A549 (cell line): ENCODE measurements at places on chromosomes 3 and 15.

GRCh38 chr3:123258811-123259420 lies 57.2 kb downstream of the SEC22A start:
- DNase-seq, result peak; percentile 22

DNA sequence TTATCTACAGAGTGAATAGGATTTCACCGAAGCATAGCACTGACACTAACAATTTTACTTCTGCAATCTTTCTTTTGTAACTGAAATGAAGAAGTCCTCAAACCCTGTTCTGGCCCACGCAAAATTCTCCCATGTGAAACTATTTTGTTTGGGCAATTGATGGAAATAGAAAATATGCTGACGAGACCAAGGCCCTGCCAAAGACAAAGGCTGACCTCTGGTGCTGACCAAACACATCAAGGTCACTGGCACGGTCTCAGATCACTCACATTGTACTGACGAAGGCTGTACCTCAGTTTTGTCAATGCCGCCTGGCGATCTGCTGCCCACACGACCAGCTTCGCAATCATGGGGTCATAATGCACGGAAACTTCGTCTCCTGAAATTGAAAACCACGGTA lies 58.4 kb upstream of the DCUN1D1 start:
- no peak for DNase-seq

DNA sequence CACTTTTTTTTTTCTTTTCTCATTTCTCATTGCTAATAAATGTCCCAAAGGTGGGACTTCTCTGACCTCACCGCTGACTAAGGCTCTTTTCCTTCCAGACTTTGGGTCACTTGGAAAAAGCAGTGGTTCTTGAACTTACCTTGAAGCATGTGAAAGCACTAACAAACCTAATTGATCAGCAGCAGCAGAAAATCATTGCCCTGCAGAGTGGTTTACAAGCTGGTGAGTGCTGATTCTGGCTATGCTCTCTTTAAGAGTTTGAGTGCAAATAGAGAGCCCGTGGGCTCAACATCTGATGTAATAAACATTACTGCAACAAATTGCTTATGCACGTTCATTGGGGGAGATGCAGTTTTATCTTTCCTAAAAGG lies 2.0 kb downstream of the BHLHE40 start:
- DNase-seq, result peak; percentile 63

- no peak for DNase-seq
Observed at GRCh38 chr3:42894698-42895579, 11.0 kb upstream of the ZNF662 start.

DNA sequence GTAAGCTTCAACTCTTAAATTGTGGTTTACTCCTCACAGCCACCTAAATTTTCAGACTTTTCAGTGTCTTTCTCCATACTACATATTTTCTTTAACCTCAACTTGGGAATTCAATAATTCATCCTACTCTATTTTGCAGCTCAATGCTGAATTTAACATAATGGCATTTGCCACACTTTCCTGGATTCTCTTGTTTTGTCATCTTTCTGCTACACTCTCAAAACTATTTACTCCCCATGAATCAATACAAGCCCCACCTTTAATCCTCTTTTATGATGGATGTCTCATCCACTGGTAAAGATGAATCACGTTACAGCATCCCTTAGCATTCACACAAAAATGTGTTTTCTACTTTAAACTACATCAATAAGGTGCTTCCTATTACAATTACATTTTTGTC lies 19.6 kb upstream of the CHMP2B start:
- peak; percentile 72 for DNase-seq

DNA sequence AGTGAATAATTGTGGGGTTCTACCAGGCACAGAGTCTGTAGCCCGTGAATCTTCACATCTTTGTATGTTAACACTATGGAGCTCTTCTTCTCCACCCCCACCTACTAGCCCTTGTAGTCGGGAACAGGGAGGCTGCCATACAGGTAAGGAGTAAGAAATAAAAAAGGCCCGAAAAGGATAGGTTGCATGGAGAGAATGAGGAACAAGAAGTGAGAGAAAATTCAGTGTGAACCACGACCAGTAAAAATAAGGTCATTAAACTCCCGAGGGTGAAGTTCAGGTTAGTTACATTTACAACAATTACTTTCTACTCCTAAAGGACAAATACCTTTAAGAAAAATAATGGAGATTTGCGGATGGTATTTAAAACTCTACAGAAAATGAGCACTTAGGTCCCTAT lies 53.3 kb downstream of the OSBPL10 start:
- DNase-seq, result no peak

GRCh38 chr15:43518197-43518761 lies 871 bp downstream of the MAP1A start:
- no peak for DNase-seq

GRCh38 chr15:99565049-99565298 lies 810 bp upstream of the MEF2A start:
- no peak for DNase-seq
